ENCODE measurements at places on chromosomes 1 and 21. TPM values are rescaled to one million over a fixed set of nuclear protein-coding genes. Genes with fewer than 3 reads are reported as not detected.

GRCh38 chr1:8660411-8660828 is 157.0 kb downstream of the RERE start:
- no peak for DNase-seq

The SLC5A9 gene
- total RNA-seq: 13.3 TPM

GRCh38 chr1:39508857-39509305 is 17.4 kb downstream of the BMP8A start:
- DNase-seq: no peak

DNA sequence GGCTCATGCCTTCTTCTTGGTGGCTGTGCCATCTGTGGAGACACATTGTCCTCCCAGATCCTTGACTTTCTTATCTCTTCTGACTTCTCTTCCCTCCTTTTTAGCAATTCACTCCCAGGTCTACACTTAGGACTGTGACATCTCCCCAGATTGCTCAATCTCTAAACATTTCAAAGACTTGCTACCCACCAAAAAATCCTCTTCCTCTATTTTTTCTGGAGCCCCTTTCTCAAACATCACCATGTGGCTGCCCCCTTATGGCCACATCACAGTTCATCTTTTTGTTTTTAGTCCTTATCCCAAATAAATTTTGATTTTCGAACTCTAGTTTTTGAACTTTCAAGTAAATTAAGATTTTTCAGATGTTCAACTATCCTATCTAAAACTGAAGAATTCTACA is 148.6 kb upstream of the HOOK1 start:
- no peak for DNase-seq

DNA sequence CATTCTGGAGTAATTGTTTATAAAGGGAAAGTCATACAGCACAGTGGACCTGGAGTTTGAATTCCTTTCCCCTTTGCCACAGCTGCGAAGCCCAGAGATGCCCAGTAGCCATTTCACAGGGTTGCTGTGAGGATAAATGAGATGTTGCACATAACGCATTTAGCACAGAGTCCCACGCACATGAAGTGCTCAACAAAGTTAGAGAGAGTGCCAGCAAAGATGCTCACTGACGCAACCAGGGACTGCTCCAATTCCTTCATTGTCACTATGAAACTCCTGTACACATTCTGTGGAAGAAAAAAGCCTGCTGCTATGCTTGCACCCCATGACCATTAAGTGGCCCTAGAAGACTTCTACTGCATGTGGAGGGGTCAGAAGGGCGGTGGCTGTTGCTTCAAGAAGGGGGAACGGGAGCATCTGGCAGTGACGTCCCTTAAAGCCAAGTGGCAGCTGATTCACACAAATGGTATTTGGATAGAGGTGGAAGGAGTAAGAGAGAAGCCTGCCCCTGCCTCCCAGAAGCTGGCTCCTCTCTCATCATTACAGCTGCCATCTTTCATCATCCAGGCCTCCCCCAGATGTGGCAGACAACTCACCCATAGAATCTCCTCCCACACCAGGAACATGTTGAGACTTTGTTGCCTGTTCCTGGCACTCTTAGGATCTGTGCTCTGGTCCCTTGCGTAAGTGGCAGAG is 26.5 kb upstream of the VAV3 start:
- DNase-seq: no peak

Data from ascending aorta (tissue), 2 donors.